ENCODE measurements at places on chromosomes 5 and 9.

DNA sequence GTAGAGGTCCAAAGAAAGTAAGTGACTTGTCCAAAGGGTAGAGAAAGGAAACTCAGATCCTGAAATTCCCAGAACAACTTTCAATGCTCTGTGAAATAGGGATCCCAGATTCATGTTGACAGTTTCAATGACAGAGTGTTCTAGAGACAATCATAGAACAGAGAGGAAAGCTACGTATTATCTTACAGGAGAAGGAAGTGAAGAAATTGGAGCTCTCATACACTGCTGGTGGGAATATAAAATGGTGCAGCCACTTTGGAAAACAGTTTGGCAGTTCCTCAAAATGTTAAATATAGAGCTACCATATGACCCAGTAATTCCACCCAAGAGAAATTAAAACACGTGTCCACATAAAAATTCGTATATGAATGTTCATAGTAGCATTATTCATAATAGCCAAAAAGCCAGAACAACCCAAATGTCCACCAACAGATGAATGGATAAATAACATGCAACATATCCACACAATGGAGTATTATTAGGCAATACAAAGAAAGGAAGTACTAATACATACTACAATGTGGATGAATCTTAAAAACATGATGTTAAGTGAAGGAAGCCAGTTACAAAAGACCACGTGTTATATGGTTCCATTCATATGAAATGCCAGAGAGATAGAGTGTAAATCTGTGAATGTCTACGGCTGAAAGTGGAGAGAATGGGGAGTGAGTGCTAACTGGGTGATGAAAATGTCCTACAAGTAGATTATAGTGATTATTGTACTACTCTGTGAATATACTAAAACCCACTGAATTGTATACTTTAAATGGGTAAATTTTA, 197.1 kb downstream of the NTRK2 start:
- DNase-seq = no peak

GRCh38 chr9:35757226-35757891, 3.3 kb upstream of the MSMP start:
- no peak for DNase-seq

DNA sequence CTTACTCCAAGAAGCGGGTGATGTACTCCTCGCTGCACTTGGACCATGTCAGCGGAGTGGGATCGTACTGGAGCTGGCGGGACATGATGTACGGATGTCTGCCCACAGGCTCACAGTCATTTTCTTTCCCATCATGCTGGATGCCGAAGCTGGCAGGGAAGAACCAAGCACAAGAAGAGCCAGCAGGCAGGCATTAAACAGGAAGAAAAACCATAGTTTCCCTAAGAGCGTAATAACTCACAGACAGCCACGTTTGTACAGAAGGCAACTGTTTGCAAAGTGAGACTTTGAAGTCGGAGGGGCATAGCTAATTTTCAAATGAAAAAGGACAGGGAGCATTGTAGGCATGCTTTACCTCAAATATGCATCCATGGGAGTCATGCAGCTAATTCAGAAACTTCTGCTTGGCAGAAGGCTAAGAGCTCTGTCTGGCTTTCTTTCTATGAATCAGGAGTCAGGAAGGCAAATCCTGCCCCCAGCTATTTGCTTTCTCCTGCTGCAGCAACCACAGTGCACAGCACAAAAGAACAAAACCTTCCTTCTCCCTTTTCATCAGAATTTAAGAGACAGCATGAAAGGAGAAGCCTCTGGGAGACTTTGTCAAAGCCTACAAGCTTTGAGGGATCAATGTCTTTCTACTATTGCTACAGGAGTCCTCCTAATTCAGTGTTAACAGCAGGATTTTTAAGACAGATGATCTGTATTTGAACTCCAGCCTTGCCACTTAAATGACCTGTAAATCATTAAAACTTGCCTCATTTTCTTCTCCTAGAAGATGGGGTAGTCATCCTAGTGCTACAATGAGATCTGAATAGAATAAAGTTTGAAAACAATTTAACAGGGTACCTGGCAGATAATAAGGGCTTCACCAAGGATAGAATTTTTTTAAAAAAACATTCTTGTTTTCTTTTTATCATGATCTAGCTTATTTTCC, 209.1 kb downstream of the TARS1 start:
- peak; percentile 50 for DNase-seq

GRCh38 chr5:146068206-146068605, 37.2 kb downstream of the PLAC8L1 start:
- no peak for DNase-seq
